ENCODE measurements at places on chromosomes 7 and 10. TPM values are rescaled to one million over a fixed set of nuclear protein-coding genes. Genes with fewer than 3 reads are reported as not detected.

DNA sequence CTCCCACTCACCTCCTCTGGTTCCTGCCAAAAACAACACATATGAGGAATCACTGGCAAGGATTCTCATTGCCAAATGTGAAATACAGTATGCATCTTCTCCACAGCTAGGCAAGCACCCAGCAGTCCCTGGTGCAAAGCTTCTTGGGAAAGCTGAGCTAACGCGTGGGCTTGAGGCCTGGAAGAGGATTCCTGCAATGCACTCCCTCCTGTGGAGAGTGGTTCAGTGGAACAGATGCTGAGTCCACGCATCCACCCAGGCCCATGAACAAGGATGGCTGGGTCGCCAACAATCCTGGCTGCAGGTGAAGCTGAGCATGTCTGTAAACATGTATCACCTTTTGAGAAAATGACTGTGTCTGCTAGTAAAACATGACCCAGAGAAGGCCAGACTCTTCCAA is 113.2 kb upstream of the CHST15 start:
- no peak overlapping the region for H3K4me3 ChIP-seq
- no peaks in the 10 kb centered on the region for H3K4me1 ChIP-seq
- H3K36me3 ChIP-seq = no peaks in the 10 kb centered on the region
- H3K27ac ChIP-seq = no peak overlapping the region
- DNase-seq = no peak

Gene PDK4
- not detected for total RNA-seq

DNA sequence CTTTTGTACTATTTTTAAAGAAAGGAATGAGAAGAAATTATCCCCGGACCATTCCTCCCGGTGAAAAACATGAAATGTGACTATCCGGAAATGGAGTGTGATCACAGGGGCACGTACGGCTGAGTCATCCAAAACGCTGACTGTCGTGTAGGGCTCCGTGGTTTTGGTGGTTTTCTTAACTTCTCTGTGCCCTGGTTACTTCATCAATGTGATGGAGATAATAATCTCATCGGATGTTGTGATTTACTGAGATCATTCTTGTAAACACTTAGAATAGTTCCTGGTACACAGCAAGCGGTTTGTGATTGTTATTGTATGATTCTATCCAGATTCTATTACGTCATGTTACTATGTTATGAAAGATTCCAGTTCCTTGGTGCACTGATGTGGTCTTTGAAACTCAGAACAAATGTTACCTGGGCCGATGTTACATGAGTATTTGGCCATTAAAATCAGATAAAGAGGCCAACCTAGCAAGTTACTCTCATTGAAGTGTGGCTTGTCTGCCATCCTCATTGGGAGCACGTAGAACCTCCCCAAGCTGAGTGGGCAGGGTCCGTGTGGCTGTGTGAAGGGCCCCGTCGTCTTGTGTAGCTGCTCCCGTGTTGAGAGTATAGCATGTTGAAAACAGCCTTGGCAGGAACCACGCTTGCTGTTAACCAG is 99.5 kb downstream of the CAMK1D start:
- peak; percentile 86 for DNase-seq
- no peaks in the 10 kb centered on the region for H3K27me3 ChIP-seq
- peak overlapping the region; percentile 62 for H3K4me3 ChIP-seq
- H3K36me3 ChIP-seq = peaks cover 2% of the 10 kb centered on the region
- H3K27ac ChIP-seq = peak overlapping the region; percentile 52

Gene HMX3
- total RNA-seq = not detected

DNA sequence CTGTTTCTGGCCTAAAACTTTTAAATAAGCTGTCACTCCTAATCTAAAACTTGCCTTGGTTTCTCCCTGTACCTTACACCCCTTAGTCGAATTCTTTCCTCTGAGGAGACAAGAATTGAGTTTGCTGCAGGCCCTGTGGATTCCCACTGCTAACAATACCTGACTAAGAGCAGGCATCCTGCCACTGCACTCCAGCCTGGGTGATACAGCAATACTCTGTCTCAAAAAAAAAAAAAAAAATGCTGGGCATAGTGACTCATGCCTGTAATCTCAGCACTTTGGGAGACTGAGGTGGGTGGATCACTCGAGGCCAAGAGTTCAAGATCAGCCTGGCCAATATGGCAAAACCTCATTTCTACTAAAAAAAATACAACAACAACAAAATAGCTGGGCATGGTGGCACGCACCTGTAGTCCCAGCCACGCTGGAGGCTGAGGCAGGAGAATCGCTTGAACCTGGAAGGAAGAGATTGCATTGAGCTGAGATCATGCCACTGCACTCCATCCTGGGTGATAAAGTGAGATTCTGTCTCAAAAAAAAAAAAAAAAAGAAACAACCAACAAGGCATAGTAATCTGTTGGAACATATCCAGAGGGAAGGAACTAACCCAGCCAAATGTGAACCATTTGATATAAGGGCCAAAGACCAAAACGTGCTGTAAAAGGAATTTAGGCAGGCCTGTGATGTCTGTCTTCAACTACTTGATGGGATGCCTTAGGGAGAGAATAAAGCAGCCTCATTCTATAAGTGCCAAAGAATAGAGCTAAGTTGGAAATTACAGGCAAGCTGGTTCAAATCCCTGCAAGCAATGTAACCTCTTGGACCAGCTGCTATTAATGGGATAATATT is 732.7 kb upstream of the AUTS2 start:
- no peaks in the 10 kb centered on the region for H3K4me1 ChIP-seq
- H3K4me3 ChIP-seq = no peak overlapping the region
- H3K27ac ChIP-seq = no peak overlapping the region

Gene UBN2
- total RNA-seq = 10.6 TPM

Gene ELFN1
- not detected for total RNA-seq

Gene DPYSL4
- total RNA-seq = 10.8 TPM

GRCh38 chr7:47069385-47070076 is 512.4 kb downstream of the TNS3 start:
- no peak overlapping the region for H3K27ac ChIP-seq
- H3K27me3 ChIP-seq = peaks cover 2% of the 10 kb centered on the region
- no peak for DNase-seq
- no peaks in the 10 kb centered on the region for H3K36me3 ChIP-seq
- no peaks in the 10 kb centered on the region for H3K4me1 ChIP-seq
- H3K4me3 ChIP-seq = no peak overlapping the region

GRCh38 chr10:93996551-93996950 is 2.8 kb downstream of the PLCE1 start:
- no peaks in the 10 kb centered on the region for H3K4me1 ChIP-seq
- no peak for DNase-seq
- no peak overlapping the region for H3K27ac ChIP-seq

GRCh38 chr10:99981581-99982199 is 28.1 kb downstream of the DNMBP start:
- no peaks in the 10 kb centered on the region for H3K36me3 ChIP-seq
- H3K27me3 ChIP-seq = no peaks in the 10 kb centered on the region
- no peak overlapping the region for H3K27ac ChIP-seq

DNA sequence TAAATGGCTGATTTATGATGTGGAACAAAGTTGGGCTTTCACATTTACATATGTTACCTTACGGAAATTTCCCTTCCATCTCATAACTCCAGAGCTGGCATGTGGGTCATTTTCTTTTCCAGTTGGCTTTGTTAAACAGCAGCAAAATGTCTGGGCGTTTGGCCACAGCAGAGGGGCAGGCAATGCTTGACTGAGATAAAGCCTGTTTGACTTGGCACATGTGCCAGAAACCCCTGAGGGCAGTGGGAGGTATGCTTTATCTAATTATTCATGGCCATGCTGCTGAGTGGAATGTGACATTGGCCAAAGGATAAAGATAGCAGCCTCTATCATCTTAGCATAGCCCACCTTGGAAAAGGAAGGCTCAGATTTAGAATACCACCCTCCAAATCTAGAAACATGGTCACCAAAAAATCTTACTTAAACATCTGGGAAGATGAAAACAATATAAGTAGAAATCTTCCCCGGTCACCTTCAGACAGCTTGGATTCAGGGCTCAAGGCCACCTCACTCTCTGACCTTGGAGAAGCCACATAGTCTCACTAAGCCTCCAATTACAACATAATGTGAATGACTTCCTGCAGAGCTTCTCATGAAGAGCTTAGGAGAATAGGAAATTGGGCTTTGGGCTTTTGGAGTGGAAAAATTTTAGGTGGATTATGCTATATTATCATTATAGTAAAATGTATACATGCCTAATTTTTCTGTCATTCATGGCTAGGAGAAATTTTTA is 101.5 kb downstream of the GRM3 start:
- no peak for DNase-seq
- no peak overlapping the region for H3K4me3 ChIP-seq
- peaks cover 6% of the 10 kb centered on the region for H3K27me3 ChIP-seq

Gene ZNF503
- 0.07 TPM for total RNA-seq

Data from activated naive CD4-positive, alpha-beta T cell treated with anti-CD3 and anti-CD28 coated beads for 36 hours (primary cell).